ENCODE measurements at places on chromosomes 11 and 22.

GRCh38 chr11:133081730-133082452 is 450.4 kb downstream of the OPCML start:
- no peak for DNase-seq

GRCh38 chr11:35992548-35992947 is 48.7 kb downstream of the LDLRAD3 start:
- DNase-seq, result no peak

DNA sequence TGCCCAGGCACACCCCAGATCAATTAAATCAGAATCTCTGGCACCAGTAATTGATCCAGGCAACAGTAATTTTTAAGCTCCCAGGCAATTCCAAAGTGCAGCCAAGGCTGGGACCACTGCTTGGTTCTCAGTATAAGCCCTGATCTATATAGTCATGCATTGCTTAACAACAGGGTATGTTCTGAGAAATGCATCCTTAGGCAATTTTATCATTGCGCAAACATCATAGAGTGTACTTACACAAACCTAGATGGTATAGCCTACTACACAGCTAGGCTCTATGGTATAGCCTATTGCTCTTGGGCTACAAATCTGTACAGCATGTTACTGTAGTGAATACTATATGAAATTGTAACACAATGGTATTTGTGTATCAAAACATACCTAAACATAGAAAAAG is 651 bp upstream of the C11orf42 start:
- no peak for DNase-seq

- DNase-seq, result peak; percentile 76
Observed at GRCh38 chr11:95135155-95135554, 45.5 kb downstream of the ENDOD1 start.

- DNase-seq, result no peak
Observed at GRCh38 chr22:45224331-45224730, 16.4 kb downstream of the KIAA0930 start.

DNA sequence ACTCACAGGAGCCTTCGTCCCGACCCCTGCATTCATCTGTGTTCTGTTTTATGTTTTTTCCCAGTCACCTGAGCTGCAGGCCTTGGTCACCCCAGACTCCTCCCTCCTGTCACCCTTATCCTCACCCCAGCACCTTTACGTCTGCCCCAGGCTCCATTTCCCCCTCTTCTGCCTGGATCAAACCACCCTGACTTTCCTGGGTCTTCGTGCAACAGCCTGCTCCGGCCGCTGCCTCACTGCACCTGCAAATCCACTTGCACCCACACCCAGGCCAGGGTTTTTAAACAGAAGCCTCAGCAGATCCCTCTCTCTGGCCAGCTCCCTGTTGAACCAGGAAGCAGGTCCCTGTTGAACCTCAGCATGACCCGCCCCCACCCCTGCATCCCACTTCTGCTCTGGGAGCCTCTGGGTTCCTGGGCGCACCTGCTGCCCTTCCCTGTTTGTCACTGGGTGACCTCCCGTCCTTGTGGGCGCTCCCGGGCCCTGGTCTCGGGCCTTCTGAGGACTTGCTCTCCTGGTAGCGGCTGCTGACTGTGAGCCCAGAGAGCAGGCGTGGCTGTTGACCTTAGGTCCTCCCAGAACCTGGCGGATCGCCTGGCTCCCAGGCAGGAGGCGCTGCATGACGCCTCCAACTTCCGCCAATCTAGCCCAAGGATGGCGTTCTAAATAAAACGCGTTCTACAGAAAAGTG is 12.8 kb downstream of the MAPK8IP2 start:
- DNase-seq, result no peak

DNA sequence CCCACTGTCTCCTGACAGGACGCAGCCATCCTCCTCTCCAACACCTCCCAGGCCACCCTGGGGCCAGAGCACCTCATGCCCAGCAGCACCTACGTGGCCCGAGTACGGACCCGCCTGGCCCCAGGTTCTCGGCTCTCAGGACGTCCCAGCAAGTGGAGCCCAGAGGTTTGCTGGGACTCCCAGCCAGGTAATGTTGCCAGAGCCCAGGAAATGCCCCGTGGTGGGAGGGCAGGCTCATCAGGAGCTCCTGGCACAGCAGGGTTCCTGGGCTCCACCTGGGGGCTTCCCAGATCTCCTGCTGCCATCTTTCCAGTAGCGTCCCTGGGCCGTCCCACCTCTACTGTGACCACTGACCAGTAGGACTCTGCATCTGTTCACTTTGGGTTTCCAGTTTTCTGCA is 16.2 kb downstream of the CSF2RB start:
- no peak for DNase-seq

DNA sequence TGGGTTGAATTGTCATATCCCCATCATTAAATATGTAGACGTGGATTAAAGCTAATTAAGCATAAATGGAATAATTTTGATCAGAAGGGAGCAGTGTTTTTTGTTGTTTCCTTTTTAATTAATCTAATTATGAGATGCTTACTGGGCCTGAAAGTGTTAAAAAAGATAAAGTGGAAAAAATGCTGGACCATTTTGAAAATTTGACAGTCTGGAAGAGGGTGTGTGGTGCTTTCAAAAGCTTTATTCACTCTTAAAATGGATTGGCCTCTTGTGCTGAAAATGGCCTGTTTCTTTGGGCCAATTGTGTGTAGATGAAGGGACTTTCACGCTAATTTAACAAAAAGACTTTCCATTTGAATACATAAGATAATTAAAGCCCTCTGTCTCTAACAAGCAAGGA is 1.8 kb downstream of the TNRC6B start:
- no peak for DNase-seq

GRCh38 chr22:35792506-35792905 is 74.8 kb downstream of the APOL5 start:
- no peak for DNase-seq

- no peak for DNase-seq
Observed at GRCh38 chr11:33272338-33273107, 15.3 kb downstream of the HIPK3 start.
